ENCODE measurements at places on chromosomes 2 and 18. TPM values are rescaled to one million over a fixed set of nuclear protein-coding genes. Genes with fewer than 3 reads are reported as not detected.

RBFA gene
- 23.1 TPM for total RNA-seq

STPG4 gene
- total RNA-seq = 0.33 TPM

GDF7 gene
- not detected for total RNA-seq

MC4R gene
- total RNA-seq = 0.77 TPM

ZNF804A gene
- under 0.01 TPM for total RNA-seq

CGREF1 gene
- 7.6 TPM for total RNA-seq

DOK1 gene
- 4.0 TPM for total RNA-seq

ZNG1B gene
- 13.4 TPM for total RNA-seq

LRP1B gene
- not detected for total RNA-seq

LBH gene
- 20.3 TPM for total RNA-seq

SIX3 gene
- not detected for total RNA-seq

TUBA3E gene
- total RNA-seq = not detected

GPBAR1 gene
- total RNA-seq = not detected

CARF gene
- 3.7 TPM for total RNA-seq

UPP2 gene
- not detected for total RNA-seq

FHOD3 gene
- total RNA-seq = 23.3 TPM

CHRNA1 gene
- total RNA-seq = under 0.01 TPM

CRYGD gene
- not detected for total RNA-seq

C2orf80 gene
- not detected for total RNA-seq

CPO gene
- not detected for total RNA-seq

RBKS gene
- 1.1 TPM for total RNA-seq

PLCD4 gene
- 8.9 TPM for total RNA-seq

ALPP gene
- total RNA-seq = not detected

LONRF2 gene
- total RNA-seq = 0.34 TPM

CFAP210 gene
- not detected for total RNA-seq

FAHD2A gene
- 52.3 TPM for total RNA-seq

All from melanocyte of skin (primary cell).